Left lung (tissue), 14 donors: ENCODE measurements at places on chromosomes 5 and 9. TPM values are rescaled to one million over a fixed set of nuclear protein-coding genes. Genes with fewer than 3 reads are reported as not detected.

DNA sequence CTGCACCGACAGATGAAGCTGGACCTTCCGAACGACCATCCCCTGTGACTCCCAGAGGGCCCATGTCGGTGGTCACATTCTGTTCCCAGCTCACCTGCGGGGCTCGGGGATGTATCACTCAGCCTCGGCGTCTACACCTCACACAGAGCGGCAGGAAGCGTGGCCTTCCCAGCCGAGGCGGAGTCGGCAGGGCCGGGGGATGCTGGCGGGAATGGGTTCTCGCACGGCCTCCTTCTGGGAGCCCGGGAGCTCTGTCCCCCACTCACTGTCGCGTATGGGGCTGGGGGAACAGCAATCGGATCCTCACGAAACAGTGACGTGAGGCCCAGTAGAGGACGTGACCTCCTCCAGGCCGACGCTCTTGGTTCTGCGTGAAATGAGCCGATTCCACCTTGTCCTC lies 20.4 kb downstream of the NACC2 start:
- H3K27ac ChIP-seq = no peak overlapping the region
- no peaks in the 10 kb centered on the region for H3K36me3 ChIP-seq
- H3K27me3 ChIP-seq = no peaks in the 10 kb centered on the region
- H3K4me3 ChIP-seq = no peak overlapping the region
- H3K4me1 ChIP-seq = peaks cover 35% of the 10 kb centered on the region

DNA sequence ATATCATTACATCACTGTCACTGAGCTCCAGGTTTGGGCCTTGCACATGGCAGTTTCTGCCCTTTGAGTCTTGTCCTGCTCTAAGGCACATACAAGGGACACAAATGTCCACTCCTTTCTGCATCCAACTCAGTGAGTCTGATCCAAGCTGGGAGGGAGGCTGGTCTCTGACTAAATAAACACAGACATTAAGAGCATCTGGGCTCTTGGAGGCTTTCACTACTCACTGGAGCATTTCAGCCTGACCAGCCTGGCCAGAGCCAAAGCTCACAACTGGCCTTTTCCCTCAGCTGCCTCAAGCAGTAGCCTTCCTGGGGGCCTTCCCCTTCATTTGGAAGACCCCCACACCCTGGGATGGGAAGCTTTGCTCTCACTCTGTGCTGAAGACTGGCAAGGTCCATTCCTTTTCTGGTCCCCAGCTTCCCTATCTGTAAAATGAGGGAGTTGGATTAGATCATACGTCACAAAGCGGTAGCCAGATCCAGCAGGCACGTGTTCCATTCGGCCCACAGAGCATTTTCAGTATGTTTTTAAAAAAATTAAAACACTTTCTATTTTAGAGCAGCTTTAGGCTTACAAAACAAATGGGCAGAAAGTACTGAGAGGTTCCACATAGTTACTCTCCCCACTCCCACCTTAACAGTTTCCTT lies 58.6 kb upstream of the XPA start:
- H3K27ac ChIP-seq = no peak overlapping the region
- H3K4me3 ChIP-seq = no peak overlapping the region
- H3K27me3 ChIP-seq = no peaks in the 10 kb centered on the region
- DNase-seq = no peak
- no peaks in the 10 kb centered on the region for H3K4me1 ChIP-seq

GRCh38 chr5:6545036-6545693 lies 87.7 kb downstream of the NSUN2 start:
- no peak overlapping the region for H3K27ac ChIP-seq
- peaks cover 13% of the 10 kb centered on the region for H3K27me3 ChIP-seq
- no peak for DNase-seq
- no peaks in the 10 kb centered on the region for H3K4me1 ChIP-seq

DNA sequence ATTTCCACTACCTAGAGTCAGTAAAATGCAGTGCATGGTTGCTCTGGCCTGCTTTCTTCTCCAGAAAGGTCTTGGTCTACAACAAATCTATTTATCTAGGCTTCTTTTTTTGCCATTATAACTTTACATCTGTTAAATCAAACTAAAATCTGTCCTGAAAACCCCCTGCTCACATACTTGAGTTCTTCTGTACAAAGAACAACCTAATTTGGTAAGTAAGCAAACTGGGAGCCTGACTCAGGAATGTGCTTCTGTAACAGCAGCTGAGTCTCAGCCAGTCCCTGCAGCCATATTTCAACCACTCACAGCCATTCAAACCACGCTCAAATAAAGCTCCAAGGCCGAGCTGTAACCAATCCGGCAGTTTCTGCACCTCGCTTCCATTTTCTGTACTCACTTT lies 95.8 kb downstream of the PLPP1 start:
- no peak overlapping the region for H3K4me3 ChIP-seq
- H3K27ac ChIP-seq = peak overlapping the region; percentile 67
- peaks cover 11% of the 10 kb centered on the region for H3K4me1 ChIP-seq
- H3K27me3 ChIP-seq = no peaks in the 10 kb centered on the region
- no peaks in the 10 kb centered on the region for H3K36me3 ChIP-seq

DNA sequence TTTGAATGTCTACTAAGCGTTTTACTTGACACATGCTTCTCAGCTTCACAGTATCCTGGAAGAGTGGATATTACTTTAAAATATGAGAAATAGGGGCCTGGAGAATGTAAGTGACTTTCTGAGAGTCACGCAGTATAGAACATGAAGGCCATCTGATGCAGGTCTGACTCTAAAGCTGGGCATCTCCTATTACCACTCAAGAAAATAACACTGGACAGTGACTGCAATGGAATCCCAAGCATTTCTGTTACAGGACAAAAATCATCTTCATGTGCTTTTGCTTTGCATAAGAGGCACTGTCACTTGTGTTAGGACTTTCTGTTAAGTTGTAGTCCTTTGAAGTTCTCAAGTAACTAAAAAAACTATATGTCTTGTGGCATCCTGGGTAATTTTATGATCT lies 335.5 kb downstream of the FBXL7 start:
- no peak overlapping the region for H3K27ac ChIP-seq
- DNase-seq = no peak
- no peak overlapping the region for H3K4me3 ChIP-seq
- no peaks in the 10 kb centered on the region for H3K27me3 ChIP-seq
- no peaks in the 10 kb centered on the region for H3K36me3 ChIP-seq

- no peak for DNase-seq
- H3K27ac ChIP-seq = no peak overlapping the region
- H3K36me3 ChIP-seq = no peaks in the 10 kb centered on the region
Observed at GRCh38 chr9:82491604-82492003, 503.0 kb downstream of the SPATA31D1 start.

DNA sequence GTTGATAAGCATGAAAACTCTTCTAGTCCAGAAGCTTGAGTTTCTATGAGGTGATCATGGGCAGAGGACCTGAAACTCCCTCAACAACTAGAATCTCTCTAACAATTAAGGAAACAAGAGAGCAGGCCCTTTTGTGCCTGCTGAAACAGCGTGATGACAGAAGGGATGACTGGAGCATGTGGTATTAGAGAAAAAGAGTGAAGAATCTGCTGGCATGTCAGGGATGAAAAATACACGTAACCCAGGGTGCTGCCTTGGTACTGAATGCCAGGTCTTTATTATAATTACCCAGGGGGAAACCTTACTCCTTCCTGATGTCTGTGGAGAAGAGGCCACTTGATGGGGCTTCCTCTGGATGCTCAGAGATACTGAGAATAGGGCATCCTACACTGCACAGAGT lies 167.8 kb downstream of the CRB2 start:
- H3K36me3 ChIP-seq = no peaks in the 10 kb centered on the region
- no peaks in the 10 kb centered on the region for H3K4me1 ChIP-seq
- DNase-seq = no peak

ZNF474 gene
- total RNA-seq = 2.0 TPM
